Neural crest cell (in vitro differentiated cells): ENCODE measurements at places on chromosomes 2 and 18. TPM values are rescaled to one million over a fixed set of nuclear protein-coding genes. Genes with fewer than 3 reads are reported as not detected.

- no peak for DNase-seq
These were observed 211.4 kb downstream of the ZBTB7C start for GRCh38 chr18:48197819-48198218.

Gene PRPF40A
- 136 and 138 TPM in 2 replicates for total RNA-seq

DNA sequence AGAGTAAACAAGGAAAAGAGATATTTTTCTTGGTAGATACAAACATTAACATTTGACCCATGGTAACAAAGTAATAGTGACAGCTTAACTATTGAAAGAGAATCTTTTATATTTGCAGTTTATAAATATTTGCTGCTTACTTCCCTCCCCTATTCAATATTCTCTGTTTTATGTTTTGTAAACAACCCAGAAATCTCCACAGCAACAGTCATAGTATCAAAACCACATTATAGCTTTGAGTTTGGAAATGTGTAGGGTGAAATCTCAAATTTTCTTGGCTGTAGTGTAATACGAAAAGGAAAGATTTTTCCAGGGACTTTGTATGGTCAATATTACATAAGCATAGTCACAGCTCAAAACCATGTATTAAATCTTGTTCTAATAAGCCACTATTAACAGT lies 511.2 kb downstream of the METTL4 start:
- no peak for DNase-seq

Gene CHRND
- 4.1 and 5.8 TPM in 2 replicates for total RNA-seq

DNA sequence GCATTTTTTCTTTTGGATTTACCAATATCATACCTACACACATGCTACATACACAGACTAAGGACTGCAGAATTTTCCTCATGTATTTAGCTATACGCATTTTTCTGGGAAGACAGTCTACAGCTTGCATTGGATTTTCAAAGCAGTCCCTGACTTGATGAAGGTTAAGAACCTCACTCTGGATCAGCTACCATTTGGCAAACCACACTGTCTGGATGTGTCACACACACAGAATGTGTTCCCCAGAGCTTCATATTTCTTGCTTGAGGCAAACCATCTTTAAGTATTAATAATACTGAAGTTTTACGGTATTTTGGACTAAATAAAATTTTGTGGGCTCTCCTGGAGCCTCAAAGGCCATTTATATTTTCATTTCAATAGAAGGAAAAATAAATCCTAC lies 102.3 kb downstream of the TCF4 start:
- DNase-seq: no peak

GRCh38 chr18:62881509-62882016 lies 166.2 kb downstream of the PHLPP1 start:
- DNase-seq: no peak

Gene ACSL3
- 89.0 and 89.5 TPM in 2 replicates for total RNA-seq

DNA sequence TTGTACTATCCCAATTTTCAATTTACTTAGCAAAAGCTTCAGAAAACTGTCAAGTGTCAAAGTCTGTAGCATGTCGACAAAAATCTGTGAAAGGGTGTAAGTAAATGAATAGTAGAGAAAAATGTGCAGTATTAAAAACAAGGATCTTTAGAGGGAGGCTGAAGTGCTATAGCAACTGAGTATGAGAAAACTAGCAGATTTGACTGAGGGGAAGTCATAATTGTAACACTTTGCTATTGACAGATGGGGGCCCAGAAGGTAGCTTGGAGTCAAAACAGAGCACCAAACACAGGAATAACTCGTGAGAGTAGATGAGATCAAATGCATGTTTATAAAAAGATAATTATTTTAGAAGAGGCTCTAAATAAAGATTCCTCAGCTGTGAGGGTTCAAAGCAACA lies 657.7 kb downstream of the TMEM182 start:
- DNase-seq: no peak

GRCh38 chr2:80302001-80302313 lies 2.6 kb downstream of the LRRTM1 start:
- no peak for DNase-seq

- DNase-seq: no peak
These were observed 300.6 kb downstream of the AFF3 start for GRCh38 chr2:99841749-99842148.

DNA sequence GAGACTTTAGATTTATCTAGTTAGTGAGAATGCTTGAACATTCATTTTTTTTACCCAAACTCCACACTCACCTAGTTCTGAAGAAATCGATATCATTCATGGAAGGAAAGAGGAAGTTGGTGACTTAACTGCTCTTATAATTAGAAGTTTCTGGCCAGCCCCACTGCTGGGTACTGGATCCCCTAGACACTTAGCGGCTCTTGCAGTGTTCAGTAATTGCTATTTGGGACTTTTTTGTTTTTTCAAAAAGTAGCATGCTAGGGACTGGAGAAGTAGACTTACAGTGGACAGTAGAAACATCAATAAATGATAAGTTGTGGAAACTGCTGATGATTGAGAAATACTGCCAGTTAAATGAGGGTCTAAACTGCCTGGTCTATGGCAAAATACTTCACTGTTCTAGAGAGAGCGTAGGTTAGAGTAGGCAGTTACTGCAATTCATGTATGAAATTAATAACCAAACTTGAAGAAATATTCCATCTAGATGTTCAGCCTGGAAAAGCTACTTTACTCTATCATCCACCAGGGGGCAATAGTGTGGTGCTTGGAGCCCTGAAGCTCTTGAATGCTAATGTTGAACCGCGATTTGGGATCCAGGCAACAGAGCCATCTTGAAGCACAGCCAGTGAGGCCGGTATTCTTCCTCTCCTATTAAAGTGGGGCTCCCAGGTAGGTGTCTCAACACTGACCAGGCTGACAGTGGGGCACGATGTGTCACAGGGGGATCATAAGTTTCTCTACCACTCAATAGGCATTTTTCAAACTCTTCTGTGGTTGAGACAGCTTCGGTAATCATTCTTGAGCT lies 146.1 kb upstream of the SESTD1 start:
- peak; percentile 29 for DNase-seq

Gene EVX2
- total RNA-seq: 0.43 and 0.44 TPM in 2 replicates

Gene CENPA
- total RNA-seq: 34.5 and 35.1 TPM in 2 replicates

Gene MOGAT1
- 0.30 TPM in 1 of 2 replicates, not detected in the other for total RNA-seq

DNA sequence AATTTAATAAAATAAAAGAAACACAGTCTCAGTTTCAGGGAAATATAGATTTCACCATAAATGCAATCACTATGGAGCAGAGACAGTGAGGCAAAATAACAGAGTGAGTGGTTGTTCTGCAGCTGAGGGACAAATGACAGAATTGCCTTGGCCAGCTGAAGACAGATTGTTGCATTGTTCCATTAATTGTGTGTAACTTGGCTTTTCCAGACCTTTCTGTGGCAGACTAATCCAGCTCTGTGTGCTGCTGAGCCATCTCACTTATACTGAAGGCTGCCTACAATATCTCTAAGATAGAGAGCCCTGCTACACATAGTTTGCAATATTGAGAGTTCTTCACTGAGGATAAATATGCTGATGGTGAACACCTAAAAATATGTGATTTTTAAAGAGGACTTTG lies 11.5 kb downstream of the LRRTM1 start:
- no peak for DNase-seq

Gene GALNT13
- total RNA-seq: 6.9 and 7.4 TPM in 2 replicates

DNA sequence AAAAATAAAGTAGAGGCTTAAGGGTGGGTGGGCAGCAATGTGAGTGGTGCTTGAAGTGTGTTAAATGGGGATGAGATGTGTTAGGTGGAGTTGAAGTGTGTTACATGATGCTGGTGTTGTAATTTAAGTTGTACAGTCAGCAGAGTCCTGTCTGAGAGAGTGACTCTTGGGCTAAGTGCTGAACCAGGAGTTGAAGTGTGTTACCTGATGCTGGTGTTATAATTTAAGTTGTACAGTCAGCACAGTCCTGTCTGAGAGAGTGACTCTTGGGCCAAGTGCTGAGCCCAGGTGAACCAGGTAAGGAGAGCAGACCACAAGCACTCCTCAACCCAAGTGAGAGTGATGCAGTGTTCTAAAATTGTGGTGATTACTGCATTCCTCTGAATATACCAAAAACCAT lies 40.6 kb downstream of the LCLAT1 start:
- no peak for DNase-seq

Gene RAB6C
- 0.16 TPM in 1 of 2 replicates, not detected in the other for total RNA-seq

- no peak for DNase-seq
These were observed 67.2 kb downstream of the GREB1L start for GRCh38 chr18:21309248-21309647.
